Naive thymus-derived CD4-positive, alpha-beta T cell (primary cell): ENCODE measurements at places on chromosomes 3 and 15.

- DNase-seq: no peak
- H3K4me1 ChIP-seq: peaks cover 8% of the 10 kb centered on the region
- H3K27me3 ChIP-seq: no peaks in the 10 kb centered on the region
- H3K4me3 ChIP-seq: no peak overlapping the region
- H3K36me3 ChIP-seq: no peaks in the 10 kb centered on the region
These were observed 66.9 kb downstream of the FOXB1 start for GRCh38 chr15:60070838-60071493.

DNA sequence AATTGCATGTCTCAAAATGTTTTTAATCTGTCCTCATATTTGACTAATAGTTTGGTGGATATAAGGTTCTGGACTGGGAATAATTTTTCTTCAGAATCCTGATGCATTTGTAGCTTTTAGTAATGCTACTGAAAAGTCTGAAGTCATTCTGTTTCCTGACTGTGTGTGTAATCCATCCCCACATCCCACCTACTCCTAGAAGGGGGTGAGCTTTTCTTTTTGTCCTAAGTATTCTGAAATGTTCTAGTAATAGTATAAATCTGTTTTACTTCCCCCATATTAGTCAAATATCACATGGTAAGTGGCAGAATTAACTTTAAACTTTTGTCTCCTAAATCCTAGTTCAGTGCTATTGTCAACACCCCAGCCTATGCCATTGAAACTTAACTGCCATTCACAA lies 162.8 kb downstream of the GREM1 start:
- H3K36me3 ChIP-seq: no peaks in the 10 kb centered on the region
- DNase-seq: no peak
- no peaks in the 10 kb centered on the region for H3K4me1 ChIP-seq
- no peak overlapping the region for H3K4me3 ChIP-seq
- H3K27me3 ChIP-seq: no peaks in the 10 kb centered on the region
- no peak overlapping the region for H3K27ac ChIP-seq

GRCh38 chr3:140131895-140132294 lies 196.9 kb downstream of the CLSTN2 start:
- no peaks in the 10 kb centered on the region for H3K4me1 ChIP-seq
- H3K27me3 ChIP-seq: no peaks in the 10 kb centered on the region
- no peak overlapping the region for H3K4me3 ChIP-seq
- no peak for DNase-seq

DNA sequence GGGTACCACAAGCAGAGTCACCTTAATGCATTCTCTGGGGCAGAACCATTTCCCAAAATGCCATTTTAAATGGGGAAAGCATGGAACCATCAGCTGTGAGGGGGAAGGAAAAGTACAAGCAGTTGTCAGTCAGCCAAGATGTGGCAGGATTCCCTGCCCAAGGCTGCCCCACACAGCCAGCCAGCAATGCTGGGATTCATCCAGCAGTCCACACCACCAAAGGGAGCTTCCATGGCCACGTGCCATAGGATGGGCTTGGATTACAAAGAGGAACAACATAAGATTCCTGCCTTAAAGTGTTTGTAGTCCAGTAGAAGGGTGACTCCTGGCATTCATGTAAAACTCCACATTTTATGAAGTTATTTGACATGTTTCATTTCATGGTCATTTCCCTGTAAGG lies 233.3 kb downstream of the SHOX2 start:
- H3K36me3 ChIP-seq: no peaks in the 10 kb centered on the region
- no peak overlapping the region for H3K27ac ChIP-seq
- H3K4me3 ChIP-seq: no peak overlapping the region
- H3K27me3 ChIP-seq: no peaks in the 10 kb centered on the region
- no peak for DNase-seq
- H3K4me1 ChIP-seq: no peaks in the 10 kb centered on the region

DNA sequence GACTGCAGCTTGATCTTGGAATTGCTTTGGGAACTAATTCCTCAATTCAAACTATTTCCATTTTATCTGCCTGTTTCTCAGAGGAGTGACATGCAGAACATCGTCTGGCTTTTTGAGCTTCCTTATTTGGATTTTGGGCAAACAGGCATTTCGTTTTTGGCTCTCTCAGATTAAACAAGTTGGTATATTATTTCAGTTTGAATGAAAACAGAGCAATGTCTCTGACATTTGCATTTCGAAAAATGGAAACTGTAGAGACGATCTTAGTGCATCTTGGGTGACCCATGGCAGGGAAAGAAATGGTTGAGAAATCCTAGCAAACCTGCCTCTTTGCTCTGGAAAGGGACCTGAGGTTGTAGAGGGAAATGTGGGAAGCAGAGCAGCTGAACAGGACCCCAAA lies 33.0 kb upstream of the SNRK start:
- H3K27me3 ChIP-seq: no peaks in the 10 kb centered on the region
- H3K4me3 ChIP-seq: no peak overlapping the region
- H3K27ac ChIP-seq: no peak overlapping the region

DNA sequence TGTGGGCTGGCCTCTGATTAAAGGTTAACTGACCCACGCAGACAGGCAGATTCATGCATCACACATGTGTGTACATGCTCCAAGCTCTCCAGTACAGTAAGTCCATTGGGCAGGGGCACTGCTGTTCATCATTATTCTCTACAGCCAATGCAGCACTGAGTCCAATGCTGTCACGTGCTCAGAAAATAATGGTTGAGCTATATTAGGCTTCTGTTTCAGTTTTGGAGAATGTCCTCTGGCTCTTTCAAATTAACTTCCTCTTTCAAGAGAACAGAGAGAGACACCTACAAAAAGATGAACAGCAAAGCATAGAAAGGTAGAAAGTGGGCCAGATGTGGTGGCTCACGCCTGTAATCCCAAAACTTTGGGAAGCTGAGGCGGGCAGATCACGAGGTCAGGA lies 202.6 kb downstream of the MEX3B start:
- H3K4me3 ChIP-seq: no peak overlapping the region
- no peak overlapping the region for H3K27ac ChIP-seq
- H3K4me1 ChIP-seq: no peaks in the 10 kb centered on the region
- H3K27me3 ChIP-seq: no peaks in the 10 kb centered on the region
- no peak for DNase-seq

- H3K4me1 ChIP-seq: no peaks in the 10 kb centered on the region
- H3K27ac ChIP-seq: peak within 1 kb of the TSS; percentile 57
- H3K4me3 ChIP-seq: peak within 1 kb of the TSS; percentile 64
- DNase-seq: peak; percentile 56
- H3K27me3 ChIP-seq: no peaks in the 10 kb centered on the region
These were observed at the start of gene EHHADH for GRCh38 chr3:185253645-185254410. TSS of gene EHHADH (minus strand) at chr3:185254049. CDS start at chr3:185254022, 27 bp downstream.

DNA sequence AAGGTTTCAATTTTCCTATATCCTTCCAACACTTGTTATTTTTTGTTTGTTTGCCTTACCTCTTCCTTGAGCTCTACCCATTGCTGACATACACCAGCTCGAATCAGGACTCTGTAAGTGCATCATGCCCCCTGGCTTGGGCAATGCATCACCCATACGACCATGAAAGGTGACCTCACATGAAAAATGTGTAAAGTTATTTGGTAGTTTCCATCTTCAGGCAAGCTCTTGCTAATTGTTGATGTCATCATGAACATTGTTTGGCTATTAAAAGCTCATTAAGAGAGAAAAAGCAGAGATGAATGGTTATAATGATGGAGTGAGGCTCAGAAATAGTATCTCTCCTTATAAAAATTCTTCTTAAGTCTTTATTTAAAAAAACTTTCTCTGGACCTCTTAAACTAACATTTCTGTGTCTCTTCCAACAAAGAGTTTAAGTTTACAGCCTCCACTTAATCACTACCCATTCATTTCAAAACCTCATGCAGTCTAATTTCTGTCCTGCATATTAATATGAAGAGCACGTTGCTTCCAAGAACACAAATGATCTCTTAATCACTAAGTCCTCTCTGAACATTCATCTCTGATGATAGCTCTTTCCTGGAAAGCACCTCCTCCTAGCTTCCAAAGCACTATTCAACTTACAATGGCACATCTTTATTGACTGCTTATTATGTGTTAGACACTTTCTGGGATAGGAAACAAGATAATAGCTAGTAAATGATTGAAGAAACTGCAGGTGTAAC lies 236.3 kb downstream of the NFKBIZ start:
- DNase-seq: no peak
- peaks cover 5% of the 10 kb centered on the region for H3K4me1 ChIP-seq
- no peak overlapping the region for H3K27ac ChIP-seq

DNA sequence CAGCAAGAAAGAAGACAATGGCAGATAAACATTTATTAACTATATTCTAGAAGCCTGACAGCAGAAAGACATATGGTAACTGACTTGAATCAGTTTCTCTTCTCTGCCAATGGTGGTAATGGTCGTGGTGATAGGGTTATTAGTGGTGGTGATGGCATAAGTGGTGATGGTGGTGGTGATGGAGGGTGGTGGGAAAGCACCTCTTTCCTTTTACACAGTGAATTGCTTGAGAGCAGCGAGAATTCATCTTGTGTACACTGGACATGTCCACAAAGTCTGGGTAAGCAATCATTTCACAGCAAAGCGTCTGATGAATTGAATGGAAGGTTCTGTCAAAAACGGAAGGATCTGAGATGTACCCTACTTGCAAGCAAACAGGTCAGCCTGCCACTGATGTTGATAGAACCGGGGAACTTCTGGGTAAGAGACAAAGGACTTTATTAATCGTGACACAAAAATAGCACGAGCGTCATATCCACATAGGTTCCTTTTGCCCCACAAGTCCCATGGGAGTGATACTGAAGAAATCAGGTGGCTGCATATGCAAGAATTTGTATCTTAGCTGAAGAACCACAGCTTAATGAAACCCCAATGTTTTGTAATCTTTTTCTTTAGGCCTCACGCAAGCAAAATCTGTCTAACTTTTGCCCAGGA lies 23.5 kb upstream of the TBC1D5 start:
- no peak overlapping the region for H3K27ac ChIP-seq
- no peak for DNase-seq
- H3K36me3 ChIP-seq: no peaks in the 10 kb centered on the region
- H3K4me1 ChIP-seq: no peaks in the 10 kb centered on the region

DNA sequence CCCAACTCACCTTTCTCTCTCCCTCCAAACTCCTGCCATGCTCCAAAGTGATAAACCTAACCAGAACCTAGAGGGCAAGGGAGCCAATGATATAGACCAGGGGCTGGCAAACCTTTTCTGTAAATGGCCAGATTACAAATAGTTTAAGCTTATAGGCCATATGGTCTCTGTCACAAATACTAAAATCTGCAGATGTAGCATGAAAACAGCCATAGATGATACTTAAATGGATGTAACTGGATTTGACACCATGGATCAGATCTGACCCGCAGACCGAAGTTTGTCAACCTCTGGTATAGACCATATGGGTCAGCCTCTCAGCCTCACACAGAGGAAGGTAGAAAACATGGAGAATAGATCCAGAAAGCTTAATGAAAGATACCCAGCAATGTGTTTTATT lies 165.2 kb upstream of the STT3B start:
- H3K27me3 ChIP-seq: no peaks in the 10 kb centered on the region
- no peak overlapping the region for H3K27ac ChIP-seq
- no peaks in the 10 kb centered on the region for H3K4me1 ChIP-seq
- H3K36me3 ChIP-seq: no peaks in the 10 kb centered on the region

GRCh38 chr15:57196865-57197264 lies 179.4 kb upstream of the CGNL1 start:
- no peaks in the 10 kb centered on the region for H3K36me3 ChIP-seq
- H3K4me3 ChIP-seq: no peak overlapping the region
- no peak overlapping the region for H3K27ac ChIP-seq
- no peak for DNase-seq
- no peaks in the 10 kb centered on the region for H3K4me1 ChIP-seq

GRCh38 chr3:127083778-127084397 lies 101.0 kb downstream of the PLXNA1 start:
- H3K36me3 ChIP-seq: no peaks in the 10 kb centered on the region
- DNase-seq: no peak
- no peak overlapping the region for H3K27ac ChIP-seq
- no peak overlapping the region for H3K4me3 ChIP-seq
- H3K27me3 ChIP-seq: no peaks in the 10 kb centered on the region

DNA sequence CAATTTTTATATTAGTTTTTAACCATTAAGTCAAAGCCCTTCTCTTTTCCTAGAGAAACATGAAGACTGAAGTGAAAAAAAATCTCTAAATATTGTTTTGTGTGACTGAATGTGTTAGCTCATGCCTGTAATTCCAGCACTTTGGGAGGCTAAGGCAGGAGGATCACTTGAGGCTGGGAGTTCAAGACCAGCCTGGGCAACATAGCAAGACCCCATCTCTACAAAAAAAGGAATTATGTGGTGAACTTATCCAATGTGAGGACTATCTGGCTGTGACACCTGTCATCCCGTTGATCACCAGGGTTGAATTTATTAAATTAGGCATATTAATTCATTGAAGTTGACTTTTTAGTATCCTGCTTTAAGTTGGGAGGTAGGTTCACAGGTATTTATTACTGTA lies 13.0 kb downstream of the SMC4 start:
- H3K4me1 ChIP-seq: no peaks in the 10 kb centered on the region
- H3K27ac ChIP-seq: no peak overlapping the region
- H3K4me3 ChIP-seq: no peak overlapping the region
- DNase-seq: no peak
- peaks cover 13% of the 10 kb centered on the region for H3K36me3 ChIP-seq

- H3K36me3 ChIP-seq: peaks cover 81% of the 10 kb centered on the region
- no peak overlapping the region for H3K4me3 ChIP-seq
- H3K27me3 ChIP-seq: no peaks in the 10 kb centered on the region
- no peak for DNase-seq
- no peaks in the 10 kb centered on the region for H3K4me1 ChIP-seq
These were observed 4.9 kb upstream of the STAB1 start for GRCh38 chr3:52490035-52490938.

DNA sequence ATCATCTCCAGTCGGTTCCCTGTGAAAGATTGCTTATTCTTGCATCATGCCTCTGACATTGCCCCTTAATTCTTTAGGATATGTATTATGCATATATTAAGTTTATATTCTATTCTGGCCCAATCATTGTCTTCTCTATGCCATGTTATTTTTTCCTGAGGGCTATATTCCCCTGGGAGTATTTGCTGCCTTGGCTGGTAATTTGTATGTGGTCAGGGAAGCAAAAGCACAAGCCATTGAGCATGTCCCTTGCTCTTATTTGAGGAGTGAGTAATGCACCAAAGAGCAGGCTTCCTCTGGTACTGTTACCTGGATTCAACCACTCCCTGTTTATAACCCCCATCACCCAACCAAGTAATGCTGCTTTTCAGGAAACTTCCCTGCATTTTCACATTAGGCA lies 36.3 kb downstream of the STAC start:
- no peaks in the 10 kb centered on the region for H3K27me3 ChIP-seq
- no peak for DNase-seq
- no peak overlapping the region for H3K27ac ChIP-seq
- no peaks in the 10 kb centered on the region for H3K4me1 ChIP-seq

GRCh38 chr15:40040770-40041169 lies 1.8 kb upstream of the SRP14 start:
- H3K4me3 ChIP-seq: no peak overlapping the region
- peaks cover 13% of the 10 kb centered on the region for H3K36me3 ChIP-seq
- no peaks in the 10 kb centered on the region for H3K27me3 ChIP-seq
- peak overlapping the region; percentile 96 for H3K27ac ChIP-seq
- DNase-seq: no peak

- H3K4me3 ChIP-seq: no peak overlapping the region
- no peaks in the 10 kb centered on the region for H3K4me1 ChIP-seq
- no peak overlapping the region for H3K27ac ChIP-seq
- H3K36me3 ChIP-seq: no peaks in the 10 kb centered on the region
- no peaks in the 10 kb centered on the region for H3K27me3 ChIP-seq
- DNase-seq: no peak
These were observed 44.8 kb downstream of the SLC6A1 start for GRCh38 chr3:11037241-11037873.

- H3K4me3 ChIP-seq: no peak overlapping the region
- no peaks in the 10 kb centered on the region for H3K4me1 ChIP-seq
- DNase-seq: no peak
- H3K27ac ChIP-seq: no peak overlapping the region
- H3K27me3 ChIP-seq: no peaks in the 10 kb centered on the region
These were observed 331.9 kb downstream of the SHQ1 start for GRCh38 chr3:72516361-72516760.
